ENCODE measurements at places on chromosomes 7 and 10.

- no peak for DNase-seq
Observed at GRCh38 chr10:7915923-7916536, 97.7 kb downstream of the TAF3 start.

DNA sequence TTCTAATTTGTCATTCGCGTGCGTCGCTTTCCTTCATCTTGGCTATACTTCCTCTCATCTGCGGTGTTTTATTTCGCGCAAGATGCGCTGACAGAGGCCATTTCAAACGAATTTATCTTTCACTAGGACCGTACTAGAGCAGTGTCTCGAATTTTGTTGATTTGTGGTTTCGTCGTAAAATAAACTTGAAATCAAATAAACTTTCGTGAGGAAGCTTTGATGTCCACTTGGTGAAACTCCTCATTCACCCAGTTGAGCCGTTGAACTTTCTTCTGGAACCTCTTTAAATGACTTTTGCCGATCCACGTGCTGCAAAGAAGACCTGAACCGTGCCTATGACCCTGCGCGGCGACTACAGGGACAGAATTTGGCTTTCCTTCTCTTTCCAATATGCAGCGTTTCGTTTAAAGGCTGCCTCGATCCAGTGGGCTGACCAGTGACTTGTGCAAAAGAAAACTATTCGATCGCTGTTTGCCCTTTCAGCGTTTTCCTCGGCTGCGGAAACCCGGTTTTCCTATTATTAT is 163.9 kb upstream of the PPP1R3A start:
- DNase-seq, result no peak

- no peak for DNase-seq
Observed at GRCh38 chr10:129792141-129792540, 171.9 kb downstream of the EBF3 start.

DNA sequence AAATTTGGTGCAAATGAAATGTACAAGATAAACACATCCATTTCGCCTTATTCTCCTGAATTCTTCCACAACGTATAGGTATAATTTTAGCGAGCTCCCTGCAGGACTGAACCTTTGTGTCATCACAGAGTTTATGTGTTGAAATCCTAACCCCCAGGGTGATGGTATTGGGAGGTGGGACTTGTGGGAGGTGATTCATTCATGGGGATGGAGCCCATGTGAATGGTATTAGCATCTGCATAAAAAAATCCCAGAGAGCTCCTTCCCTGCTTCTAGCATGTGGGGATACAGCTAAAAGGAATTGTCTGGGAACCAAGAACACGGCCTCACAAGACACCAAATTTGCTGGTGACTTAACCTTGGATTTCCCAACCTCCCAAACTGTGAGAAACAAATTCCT is 741.4 kb upstream of the VSTM2A start:
- DNase-seq, result no peak

DNA sequence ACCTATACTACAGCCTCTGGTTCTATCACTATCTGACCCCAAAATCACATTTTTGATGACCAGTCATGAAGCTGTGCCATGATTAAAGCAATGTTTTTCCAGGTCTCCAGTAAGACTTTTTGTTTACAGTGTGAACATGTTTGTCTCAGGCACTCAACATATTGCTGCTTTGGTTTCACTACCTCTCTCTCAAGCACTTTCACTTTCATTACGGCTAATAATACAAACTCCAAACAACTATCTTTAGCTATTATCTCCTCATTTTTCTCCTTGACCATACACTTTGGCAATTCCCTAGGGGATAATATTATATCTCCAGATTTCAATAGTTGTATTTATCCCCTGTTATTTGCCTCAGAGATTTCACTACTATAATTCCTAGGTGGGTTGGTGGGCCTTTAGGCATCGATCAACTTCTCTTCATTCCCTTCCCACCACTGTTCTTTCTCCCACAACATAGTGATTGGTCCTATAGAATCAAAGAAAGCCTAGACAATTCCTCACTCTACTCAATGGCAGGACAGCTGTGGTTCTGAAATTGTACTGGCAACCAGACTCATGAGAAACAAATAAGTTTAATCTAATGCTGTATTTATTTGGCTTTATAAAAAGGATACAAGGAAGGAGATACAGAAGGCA is 261.4 kb upstream of the ZWINT start:
- no peak for DNase-seq

DNA sequence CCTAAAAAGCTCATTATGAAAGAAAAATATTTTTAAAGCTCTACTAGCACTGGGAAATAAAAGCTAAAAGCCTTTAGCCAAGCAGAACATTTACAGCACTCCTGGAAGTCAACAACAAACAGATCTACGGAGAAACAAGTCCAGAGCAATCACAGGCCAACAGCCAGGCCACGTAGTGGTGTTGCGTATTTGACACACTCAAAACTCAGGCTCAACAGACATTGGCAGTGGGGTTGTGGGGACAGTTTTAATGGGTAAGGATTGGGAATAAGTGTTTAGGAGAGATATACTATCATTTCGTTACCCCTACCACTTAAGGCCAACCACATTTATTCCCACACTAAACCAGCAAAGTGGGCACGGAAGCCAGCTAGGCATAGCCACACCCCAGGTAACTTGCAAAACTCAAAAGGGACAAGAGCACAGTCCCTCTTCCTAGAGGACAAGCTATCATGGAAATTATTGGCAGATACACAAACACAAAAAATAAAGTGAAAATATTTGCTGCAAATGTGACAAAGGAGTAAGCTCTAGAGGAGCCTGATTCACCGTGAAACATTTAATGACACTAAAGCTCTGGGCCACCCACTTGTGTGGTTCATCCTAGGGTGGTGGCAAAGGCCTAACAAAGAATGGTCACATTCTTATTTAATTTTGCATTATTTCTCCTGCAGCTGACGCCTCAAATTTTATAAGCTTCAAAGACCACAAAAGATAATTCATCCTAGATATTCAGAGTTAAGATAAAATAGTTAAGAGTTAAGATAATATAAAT is 498.2 kb downstream of the TNS3 start:
- DNase-seq, result no peak

DNA sequence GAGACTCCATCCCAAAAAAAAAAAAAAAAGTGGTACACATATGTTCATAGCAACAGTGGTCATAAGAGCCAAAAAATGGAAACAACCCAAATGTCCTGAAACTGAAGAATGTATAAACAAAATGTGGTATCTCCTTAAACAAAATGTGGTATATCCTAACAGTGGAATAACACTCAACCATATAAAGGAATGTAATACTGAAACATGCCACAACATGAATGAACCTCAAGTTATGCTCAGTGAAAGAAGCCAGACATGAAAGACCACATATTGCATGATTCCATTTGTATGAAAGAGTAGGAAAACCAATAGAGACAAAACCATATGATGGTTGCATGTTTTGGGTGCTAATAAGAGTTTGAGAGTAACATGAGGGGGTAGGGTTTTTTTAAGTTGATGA is 3.1 kb downstream of the GJC3 start:
- no peak for DNase-seq

GRCh38 chr10:48274636-48275035 is at the start of gene FRMPD2:
Gene FRMPD2, minus strand, starts transcription at chr10:48274696. Its CDS starts 129 bp downstream, at chr10:48274567.
- peak; percentile 79 for DNase-seq

DNA sequence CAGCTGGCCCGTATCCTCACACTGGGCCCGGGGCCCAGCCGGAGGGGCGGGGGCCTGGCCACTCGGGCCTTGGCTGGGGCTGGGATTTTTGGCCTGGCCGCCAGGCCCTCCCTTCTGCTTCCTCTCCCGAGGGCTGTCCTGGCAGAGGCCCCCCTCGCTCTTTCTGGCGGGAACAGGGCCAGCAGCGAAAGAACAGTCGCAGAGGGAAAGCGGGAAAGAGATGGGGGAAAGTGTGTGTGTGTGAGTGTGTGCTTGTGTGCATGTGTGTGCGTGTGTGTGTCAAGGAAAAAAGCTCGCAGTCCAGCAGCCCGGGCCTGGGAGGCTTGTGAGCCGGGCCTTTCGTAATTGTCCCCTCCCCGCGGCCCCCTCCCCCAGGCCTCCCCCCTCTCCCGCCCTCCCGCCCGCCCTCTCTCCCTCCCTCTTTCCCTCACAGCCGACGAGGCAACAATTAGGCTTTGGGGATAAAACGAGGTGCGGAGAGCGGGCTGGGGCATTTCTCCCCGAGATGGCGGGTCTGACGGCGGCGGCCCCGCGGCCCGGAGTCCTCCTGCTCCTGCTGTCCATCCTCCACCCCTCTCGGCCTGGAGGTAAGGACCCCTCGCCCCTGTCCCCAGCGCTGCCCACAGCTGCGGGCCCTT is at the start of gene ELN:
ELN (plus strand) TSS at position 491 of the 638 bp plus-strand sequence; CDS start at position 506, 15 bp downstream.
- peak; percentile 96 for DNase-seq

GRCh38 chr10:69464801-69465401 is 13.6 kb downstream of the TSPAN15 start:
- no peak for DNase-seq

DNA sequence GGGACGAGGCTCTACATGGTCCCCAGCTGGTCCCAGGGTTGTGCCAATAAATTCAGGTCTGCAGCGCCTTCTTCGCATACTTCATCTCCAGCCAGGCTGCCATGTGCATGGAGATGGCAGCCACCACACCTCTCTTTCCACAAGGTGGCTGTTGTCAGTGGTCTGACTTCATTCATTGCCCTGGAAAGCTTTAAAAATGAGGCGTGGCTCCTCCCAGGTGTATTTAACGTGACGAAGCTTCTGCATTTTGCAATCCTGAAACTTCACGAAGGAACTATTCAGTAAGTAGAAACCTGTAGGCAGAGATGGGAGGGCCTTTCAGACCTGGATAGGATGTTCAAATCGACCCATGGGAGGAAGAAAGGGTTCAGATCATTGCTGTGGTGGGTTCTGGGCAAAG is 53.7 kb downstream of the PFKFB3 start:
- no peak for DNase-seq

- DNase-seq, result no peak
Observed at GRCh38 chr10:14839305-14839695, 1.2 kb downstream of the HSPA14 start.

- no peak for DNase-seq
Observed at GRCh38 chr7:26499315-26499897, 207.7 kb downstream of the SNX10 start.

DNA sequence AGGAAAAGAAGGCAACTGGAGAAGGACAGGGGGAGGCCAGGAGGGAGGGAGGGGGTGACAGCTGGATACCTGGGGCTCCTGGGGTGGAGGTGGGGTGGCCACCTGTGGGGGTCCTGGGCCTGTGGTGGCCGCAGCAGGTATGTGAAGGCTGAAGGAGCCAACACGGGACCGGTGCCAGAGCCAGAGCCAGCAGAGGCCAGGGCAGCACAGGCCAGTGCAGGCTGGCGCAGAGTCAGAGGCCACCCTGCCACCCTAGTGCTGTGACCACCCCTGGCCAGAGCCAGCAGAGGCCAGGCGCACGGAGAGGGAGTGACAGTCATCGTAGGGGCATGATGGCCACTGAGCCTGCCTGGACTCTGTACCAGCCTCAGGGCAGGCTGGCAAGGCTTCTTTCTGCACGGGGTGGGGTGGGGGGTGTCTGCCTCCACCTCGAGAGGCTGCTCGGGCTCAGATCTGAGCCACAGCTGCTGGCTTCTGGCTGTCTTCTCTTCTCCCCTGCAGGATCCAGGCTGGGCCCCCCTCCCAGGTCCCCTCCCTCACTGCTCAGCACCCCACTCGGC is 28.8 kb downstream of the YKT6 start:
- no peak for DNase-seq

DNA sequence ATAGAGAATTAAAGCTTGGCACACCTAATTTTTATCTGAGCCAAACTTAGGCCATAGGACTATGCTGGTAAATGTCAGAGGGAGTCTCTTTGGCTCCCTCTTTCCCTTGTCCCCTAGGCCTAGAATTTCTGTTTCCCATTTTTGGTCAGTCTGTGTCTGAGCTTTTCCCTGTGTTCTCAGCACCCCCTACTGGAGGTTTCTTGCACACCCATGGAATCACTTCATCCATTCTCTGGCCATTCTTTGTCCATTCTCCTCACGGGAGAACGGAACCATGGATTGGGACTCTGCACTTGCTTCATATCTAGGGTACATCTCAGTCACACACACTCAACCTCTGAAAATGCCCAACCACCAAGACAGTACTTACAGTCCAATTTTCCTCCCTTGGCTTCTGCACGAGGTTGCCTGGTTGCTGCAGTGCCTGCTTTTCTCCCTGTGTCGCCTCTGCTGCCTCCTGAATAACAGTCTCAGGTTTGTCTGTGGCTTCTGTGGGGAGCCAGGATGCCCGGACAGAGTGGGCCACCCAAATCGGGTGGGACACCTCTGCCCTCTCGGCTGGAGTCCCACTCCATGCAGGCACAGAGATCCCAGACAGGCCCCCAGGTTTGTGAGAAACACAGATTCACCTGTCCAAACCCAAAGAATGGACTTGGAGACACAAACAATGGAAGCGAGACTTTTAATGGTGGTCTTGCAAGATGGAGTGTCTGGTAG is 35.1 kb upstream of the DNAH11 start:
- DNase-seq, result no peak

DNA sequence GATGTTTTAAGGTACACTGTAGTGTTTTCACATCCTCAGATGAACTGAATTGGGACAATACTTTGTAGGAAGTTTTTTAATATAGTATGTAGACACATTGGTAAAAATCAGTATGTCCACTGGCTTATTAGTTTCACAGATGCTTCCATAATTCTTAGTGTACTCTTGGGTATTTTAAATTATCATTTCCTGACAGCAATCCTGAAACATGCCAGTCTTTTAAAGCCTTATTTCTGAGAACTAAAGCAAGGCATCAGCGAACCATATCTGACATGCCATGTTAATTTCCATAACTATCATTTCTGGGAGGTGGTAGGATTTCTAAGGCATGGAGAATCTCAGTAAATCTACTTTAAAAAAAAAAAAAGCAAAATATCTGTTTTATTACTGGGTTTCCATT is 266.4 kb downstream of the ADK start:
- DNase-seq, result no peak

GRCh38 chr10:35466170-35466569 is 129.9 kb downstream of the CCNY start:
- no peak for DNase-seq

DNA sequence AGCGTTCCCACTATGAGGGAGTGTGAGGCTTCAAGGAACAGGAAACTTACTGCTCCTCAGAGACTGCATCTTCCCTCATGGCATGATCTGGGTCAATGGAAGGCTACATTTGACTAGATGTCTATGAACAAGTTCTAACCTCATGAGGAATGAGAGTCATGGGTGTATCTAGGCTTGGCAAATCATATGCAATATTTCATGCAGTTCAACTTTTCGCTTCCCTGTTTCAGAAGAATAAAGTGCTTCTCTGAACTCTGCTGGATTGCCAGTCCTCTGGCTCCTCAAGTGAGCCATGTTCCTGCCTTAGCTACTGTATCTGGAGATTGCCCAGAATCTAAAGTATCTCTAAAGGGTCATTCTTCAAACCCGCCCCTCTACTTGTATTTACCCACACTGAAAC is 54.3 kb upstream of the SEMA3A start:
- no peak for DNase-seq

- peak; percentile 90 for DNase-seq
Observed at GRCh38 chr7:6026011-6026819, 5.0 kb upstream of the ANKRD61 start.

Measured in lower leg skin (tissue), 4 donors.